Endothelial cell of umbilical vein (primary cell): ENCODE measurements at places on chromosomes 3 and 15.

DNA sequence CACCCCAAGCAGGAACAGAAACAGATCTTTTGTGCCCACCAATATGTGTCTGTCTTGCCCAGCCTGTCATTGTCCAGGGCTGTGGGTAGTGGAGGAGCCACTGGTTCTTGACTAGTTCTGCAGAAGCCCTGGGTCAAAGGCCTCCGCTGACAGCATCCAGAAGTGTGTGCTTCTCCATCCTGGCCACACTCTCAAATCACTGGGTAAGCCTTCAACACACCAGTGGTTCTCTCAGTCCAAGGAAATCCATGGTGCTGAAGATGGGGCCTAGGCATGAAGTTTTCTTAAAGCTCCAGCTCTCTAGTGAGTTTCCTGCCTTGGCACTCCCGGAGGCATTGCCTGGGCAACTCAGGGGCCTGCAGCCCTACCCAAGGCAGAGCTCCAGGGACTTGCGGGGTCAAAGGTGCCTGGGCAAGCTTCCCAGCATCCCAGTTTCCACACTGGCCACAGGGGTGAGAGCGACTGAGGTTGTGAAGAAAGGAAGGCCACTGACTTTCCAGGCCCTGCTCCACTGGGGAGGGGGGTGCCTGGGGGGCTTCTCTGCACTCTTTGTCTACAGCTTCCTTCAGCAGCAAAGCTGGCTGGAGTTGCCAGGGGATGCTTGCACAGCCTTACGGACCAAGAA is 37.9 kb upstream of the RPL32 start:
- H3K27ac ChIP-seq, result no peak overlapping the region
- no peaks in the 10 kb centered on the region for H3K36me3 ChIP-seq
- no peaks in the 10 kb centered on the region for H3K4me1 ChIP-seq
- no peak overlapping the region for H3K4me3 ChIP-seq
- no peaks in the 10 kb centered on the region for H3K27me3 ChIP-seq

DNA sequence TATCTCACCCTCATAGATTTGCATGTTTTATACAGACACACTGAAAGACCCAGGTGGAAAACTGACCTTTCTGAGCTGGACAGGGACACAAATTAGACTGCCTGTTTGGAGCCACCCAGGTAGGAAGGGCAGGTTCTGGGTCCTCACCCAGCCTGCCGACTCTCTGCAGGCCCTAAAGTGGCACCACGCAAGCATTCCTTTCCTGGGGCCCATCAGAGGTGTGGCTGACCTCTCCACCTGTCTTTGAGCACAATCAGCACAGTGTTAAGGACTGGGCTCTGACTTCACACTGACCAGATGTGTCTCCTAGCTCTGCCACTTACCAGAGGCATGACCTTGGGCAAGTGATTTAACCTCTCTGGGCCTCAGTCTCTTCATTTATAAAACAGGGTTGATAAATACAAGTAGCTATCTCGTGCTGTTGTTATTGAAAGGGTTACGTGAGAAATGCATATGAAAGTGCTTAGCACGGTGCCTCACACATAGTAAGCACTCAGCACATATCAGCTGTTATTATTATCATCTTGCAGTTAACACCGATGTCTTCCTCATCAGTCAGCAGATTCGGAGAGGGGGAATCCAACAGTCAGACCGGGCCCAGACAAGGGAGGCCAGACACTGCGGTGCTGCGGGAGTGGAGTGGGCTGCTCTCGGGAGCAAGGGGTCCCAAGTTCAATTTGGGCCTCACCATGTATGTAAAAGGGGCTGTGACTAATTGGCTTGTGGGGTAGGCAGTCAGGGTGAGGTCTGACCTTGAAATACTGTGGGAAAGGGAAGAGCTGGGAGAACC is 2.0 kb upstream of the TBC1D2B start:
- DNase-seq, result no peak
- no peaks in the 10 kb centered on the region for H3K27me3 ChIP-seq
- no peak overlapping the region for H3K4me3 ChIP-seq
- H3K27ac ChIP-seq, result no peak overlapping the region
- no peaks in the 10 kb centered on the region for H3K36me3 ChIP-seq

DNA sequence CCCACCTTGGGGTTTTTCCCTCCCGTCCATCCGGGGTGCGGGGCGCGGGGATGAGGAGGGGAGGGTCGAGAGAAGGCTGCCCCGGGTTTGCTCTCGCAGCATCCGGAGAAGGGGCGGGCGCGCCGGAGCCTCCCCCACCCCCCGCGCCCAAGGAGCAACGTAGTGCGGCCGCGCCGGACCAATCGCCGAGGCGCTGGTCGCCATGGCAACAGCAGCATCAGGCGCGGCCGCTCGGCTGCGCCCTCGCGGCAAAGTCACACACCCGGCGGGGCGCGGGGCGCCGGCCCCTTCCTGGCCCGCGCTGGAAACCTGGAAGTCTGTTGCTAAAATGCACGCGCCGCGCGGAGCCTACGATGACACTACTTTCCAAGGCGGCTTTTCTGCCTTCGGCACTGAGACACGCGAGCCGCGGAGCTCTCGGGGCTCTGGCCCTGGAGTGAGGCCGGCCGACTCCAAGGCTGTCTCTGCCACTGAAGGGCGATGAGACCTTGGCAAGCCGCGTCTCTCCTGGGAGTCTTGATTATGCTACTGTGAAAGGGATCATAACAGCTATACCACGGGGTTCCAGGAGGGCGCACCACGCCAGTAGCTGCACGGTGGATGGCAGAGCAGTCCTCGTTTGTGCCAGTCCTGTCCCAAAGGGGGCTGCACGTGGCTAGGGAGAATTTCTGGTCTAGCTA is at the start of gene IQSEC1:
TSS of gene IQSEC1 (minus strand) at position 104 of the 680 bp plus-strand sequence. CDS start 415 bp downstream, outside the sequence.
- H3K27ac ChIP-seq, result no peak within 1 kb of the TSS
- H3K4me1 ChIP-seq, result no peaks in the 10 kb centered on the region
- no peaks in the 10 kb centered on the region for H3K36me3 ChIP-seq
- H3K27me3 ChIP-seq, result peaks cover 13% of the 10 kb centered on the region
- no peak for DNase-seq

DNA sequence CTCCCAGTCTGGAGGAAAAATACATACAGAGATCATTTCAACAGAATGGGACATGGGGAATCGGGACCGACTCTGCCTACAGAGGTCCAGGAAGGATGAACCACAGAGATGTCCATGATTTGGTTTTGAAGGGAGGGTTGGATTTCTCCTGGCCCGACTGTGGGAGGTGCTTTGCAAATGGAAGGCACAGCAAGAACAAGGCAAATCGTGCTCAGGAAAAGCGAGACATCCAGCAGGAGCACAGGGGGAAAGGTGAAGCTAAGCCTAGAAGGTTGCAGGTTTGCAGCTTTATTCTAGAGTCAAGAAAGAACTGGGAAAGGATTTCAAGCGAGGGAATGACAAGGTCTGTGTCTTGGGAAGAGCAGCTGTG is 181.9 kb downstream of the OPA1 start:
- DNase-seq, result no peak
- no peaks in the 10 kb centered on the region for H3K36me3 ChIP-seq
- H3K4me1 ChIP-seq, result no peaks in the 10 kb centered on the region
- H3K27ac ChIP-seq, result no peak overlapping the region
- peaks cover 32% of the 10 kb centered on the region for H3K27me3 ChIP-seq

- H3K4me3 ChIP-seq, result no peak overlapping the region
- no peaks in the 10 kb centered on the region for H3K36me3 ChIP-seq
- peaks cover 3% of the 10 kb centered on the region for H3K27me3 ChIP-seq
- no peaks in the 10 kb centered on the region for H3K4me1 ChIP-seq
- DNase-seq, result no peak
Observed at GRCh38 chr15:29870495-29871151, 48.4 kb upstream of the TJP1 start.

DNA sequence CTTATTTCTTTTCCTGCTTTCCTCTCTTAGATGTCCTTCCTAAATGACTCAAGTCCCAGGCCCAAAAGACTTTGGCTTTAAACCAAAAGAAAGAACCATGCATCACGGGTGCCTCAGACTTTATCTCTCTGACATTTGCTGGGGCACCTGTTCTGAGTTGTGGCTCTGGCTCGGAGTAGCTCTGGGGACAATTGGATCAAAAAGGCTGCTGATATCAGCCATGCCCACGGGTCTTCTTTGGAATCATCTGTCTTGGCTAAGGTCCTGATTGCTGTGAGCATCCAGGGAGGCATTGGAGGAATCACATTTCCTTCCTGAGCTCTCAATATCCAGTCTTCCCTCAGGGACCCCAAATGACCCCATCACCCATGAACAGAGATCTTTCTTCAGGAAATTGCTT is 59.9 kb downstream of the CLSTN2 start:
- H3K27ac ChIP-seq, result no peak overlapping the region
- H3K27me3 ChIP-seq, result no peaks in the 10 kb centered on the region
- no peaks in the 10 kb centered on the region for H3K4me1 ChIP-seq
- H3K36me3 ChIP-seq, result no peaks in the 10 kb centered on the region
- H3K4me3 ChIP-seq, result no peak overlapping the region

GRCh38 chr3:196174652-196175051 is 36.5 kb downstream of the ZDHHC19 start:
- peaks cover 2% of the 10 kb centered on the region for H3K4me1 ChIP-seq
- no peaks in the 10 kb centered on the region for H3K27me3 ChIP-seq
- no peak overlapping the region for H3K27ac ChIP-seq
- no peak overlapping the region for H3K4me3 ChIP-seq
- DNase-seq, result no peak

GRCh38 chr3:176590722-176591121 is 606.6 kb downstream of the TBL1XR1 start:
- H3K36me3 ChIP-seq, result no peaks in the 10 kb centered on the region
- H3K27me3 ChIP-seq, result no peaks in the 10 kb centered on the region
- H3K4me3 ChIP-seq, result no peak overlapping the region
- no peak overlapping the region for H3K27ac ChIP-seq
- DNase-seq, result peak; percentile 24
- H3K4me1 ChIP-seq, result peaks cover 16% of the 10 kb centered on the region

DNA sequence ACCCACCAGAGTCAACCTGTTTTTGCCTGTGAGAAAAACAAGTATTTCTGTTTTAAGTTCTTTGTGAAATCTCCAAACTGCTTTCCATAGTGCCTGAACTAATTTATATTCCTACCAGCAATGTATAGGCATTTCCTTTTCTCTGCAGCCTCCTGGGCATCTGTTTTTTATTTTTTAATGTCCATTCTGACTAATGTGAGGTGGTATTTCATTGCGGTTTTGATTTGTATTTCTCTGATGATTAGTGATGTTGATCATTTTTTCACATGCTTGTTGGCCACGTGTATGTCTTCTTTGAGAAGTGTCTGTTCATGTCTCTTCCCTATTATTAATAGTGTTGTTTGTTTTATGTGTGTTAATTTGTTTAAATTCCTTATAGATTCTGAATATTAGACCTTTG is 820.5 kb downstream of the MCTP2 start:
- DNase-seq, result no peak
- no peaks in the 10 kb centered on the region for H3K4me1 ChIP-seq
- H3K36me3 ChIP-seq, result no peaks in the 10 kb centered on the region
- H3K4me3 ChIP-seq, result no peak overlapping the region
- H3K27me3 ChIP-seq, result no peaks in the 10 kb centered on the region

GRCh38 chr3:148948913-148949657 is 42.3 kb upstream of the GYG1 start:
- no peak overlapping the region for H3K4me3 ChIP-seq
- no peaks in the 10 kb centered on the region for H3K4me1 ChIP-seq
- no peaks in the 10 kb centered on the region for H3K36me3 ChIP-seq
- DNase-seq, result no peak
- H3K27me3 ChIP-seq, result no peaks in the 10 kb centered on the region

- DNase-seq, result no peak
- H3K27me3 ChIP-seq, result no peaks in the 10 kb centered on the region
- H3K36me3 ChIP-seq, result no peaks in the 10 kb centered on the region
- no peak overlapping the region for H3K4me3 ChIP-seq
- H3K4me1 ChIP-seq, result no peaks in the 10 kb centered on the region
- no peak overlapping the region for H3K27ac ChIP-seq
Observed at GRCh38 chr15:97301166-97301565, 659.3 kb upstream of the ARRDC4 start.

- H3K27ac ChIP-seq, result peak overlapping the region; percentile 73
- no peaks in the 10 kb centered on the region for H3K27me3 ChIP-seq
- H3K4me1 ChIP-seq, result peaks cover 26% of the 10 kb centered on the region
- no peaks in the 10 kb centered on the region for H3K36me3 ChIP-seq
- no peak overlapping the region for H3K4me3 ChIP-seq
- peak; percentile 99 for DNase-seq
Observed at GRCh38 chr15:70856884-70857561, 3.1 kb upstream of the LARP6 start.

GRCh38 chr3:113712129-113712528 is 15.7 kb upstream of the USF3 start:
- no peak overlapping the region for H3K4me3 ChIP-seq
- H3K27ac ChIP-seq, result no peak overlapping the region
- DNase-seq, result peak; percentile 12

- peak overlapping the region; percentile 99 for H3K27ac ChIP-seq
- peak overlapping the region; percentile 45 for H3K4me3 ChIP-seq
- no peaks in the 10 kb centered on the region for H3K27me3 ChIP-seq
- H3K36me3 ChIP-seq, result no peaks in the 10 kb centered on the region
- DNase-seq, result peak; percentile 99
Observed at GRCh38 chr3:149339931-149340309, 6.5 kb upstream of the TM4SF18 start.

- no peaks in the 10 kb centered on the region for H3K4me1 ChIP-seq
- no peaks in the 10 kb centered on the region for H3K36me3 ChIP-seq
- peak; percentile 68 for DNase-seq
- H3K4me3 ChIP-seq, result no peak overlapping the region
- peaks cover 3% of the 10 kb centered on the region for H3K27me3 ChIP-seq
Observed at GRCh38 chr15:50057905-50058639, 61.0 kb downstream of the ATP8B4 start.

- H3K4me3 ChIP-seq, result no peak overlapping the region
- no peaks in the 10 kb centered on the region for H3K36me3 ChIP-seq
- DNase-seq, result no peak
- H3K27ac ChIP-seq, result no peak overlapping the region
- no peaks in the 10 kb centered on the region for H3K4me1 ChIP-seq
- H3K27me3 ChIP-seq, result no peaks in the 10 kb centered on the region
Observed at GRCh38 chr15:101318147-101318819, 23.2 kb upstream of the SNRPA1 start.

DNA sequence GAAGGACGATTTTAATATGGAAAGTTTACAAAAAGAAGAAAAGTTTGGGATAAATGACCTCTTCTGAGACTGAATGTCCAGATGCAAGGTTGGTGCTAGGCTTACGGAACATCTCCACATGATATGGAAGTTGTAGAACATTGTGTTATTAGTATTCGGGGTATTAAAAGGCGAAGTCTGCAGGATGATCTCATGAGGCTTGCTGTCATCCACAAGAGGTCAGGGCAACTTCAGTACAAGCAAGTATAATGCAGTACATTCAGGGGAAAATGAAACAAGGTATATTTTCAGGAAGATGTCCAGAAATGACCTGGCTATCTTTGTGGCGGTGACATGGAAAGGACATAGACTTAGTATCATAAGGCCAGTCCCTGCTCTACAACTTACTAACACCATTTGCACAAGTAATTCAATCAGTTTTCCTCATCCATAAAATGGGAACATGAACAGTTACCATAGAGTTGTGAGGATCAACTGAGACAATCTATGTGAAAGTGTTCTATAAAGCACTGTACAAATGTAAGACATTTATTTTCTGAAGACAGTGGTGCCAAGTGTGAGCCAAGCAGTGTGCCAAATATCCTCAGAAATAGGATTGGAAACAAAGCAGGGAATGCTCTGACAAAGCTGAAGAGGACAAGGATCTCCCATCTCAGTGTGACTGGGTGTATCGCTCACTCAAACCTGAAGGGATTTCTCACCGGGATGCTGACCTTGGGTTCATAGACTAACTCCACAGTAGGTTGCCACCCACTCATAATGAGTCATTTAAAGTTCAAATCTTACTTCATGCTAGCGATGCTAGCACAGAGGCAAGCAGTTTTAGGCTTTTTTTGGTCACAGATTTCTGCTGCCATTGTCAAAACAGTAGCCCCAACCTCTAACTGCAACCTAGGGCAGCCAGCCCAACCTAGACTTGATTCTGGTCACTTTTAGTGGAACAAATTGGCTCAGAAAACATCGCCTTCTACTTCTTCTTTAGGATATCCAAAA is 118.3 kb downstream of the TIGIT start:
- peaks cover 3% of the 10 kb centered on the region for H3K4me1 ChIP-seq

GRCh38 chr3:134901461-134901860 is 106.4 kb downstream of the EPHB1 start:
- H3K36me3 ChIP-seq, result no peaks in the 10 kb centered on the region
- no peak overlapping the region for H3K27ac ChIP-seq
- no peak for DNase-seq
- H3K4me3 ChIP-seq, result no peak overlapping the region
